Esophagus muscularis mucosa (tissue), 4 donors: ENCODE measurements at places on chromosomes 3 and 15. TPM values are rescaled to one million over a fixed set of nuclear protein-coding genes. Genes with fewer than 3 reads are reported as not detected.

- H3K4me1 ChIP-seq, result no peaks in the 10 kb centered on the region
- no peaks in the 10 kb centered on the region for H3K36me3 ChIP-seq
- H3K27me3 ChIP-seq, result no peaks in the 10 kb centered on the region
- H3K27ac ChIP-seq, result no peak overlapping the region
These were observed 12.7 kb upstream of the ACTC1 start for GRCh38 chr15:34808016-34808415.

Gene TNFSF10
- total RNA-seq, result 23.3 TPM

DNA sequence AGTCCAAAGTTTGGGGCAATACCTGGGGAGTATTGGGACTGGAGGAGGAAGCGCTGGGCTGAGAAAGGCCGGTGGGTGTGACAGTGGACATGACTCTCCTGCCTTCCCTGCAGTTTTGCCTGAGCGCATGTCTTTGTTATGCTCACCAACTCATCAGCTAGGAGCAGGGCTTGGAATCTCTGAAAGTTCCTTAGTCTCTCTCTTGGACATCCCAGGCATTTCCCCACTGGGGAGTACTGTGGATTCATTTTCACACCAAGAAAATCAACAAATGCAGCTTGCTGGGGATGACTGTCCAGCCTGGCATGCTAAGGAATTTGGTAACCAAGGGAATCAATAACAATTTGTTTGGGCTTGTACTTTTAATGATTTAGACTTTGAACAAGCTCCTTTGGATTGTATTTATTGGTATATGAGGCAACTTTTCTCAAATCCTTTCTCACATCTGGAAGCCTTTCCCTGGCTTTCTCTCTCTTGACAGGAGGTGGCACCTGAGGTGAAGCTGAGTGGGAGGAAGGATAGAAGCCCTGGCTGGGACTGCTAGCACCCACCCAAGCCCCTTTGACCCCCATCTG, 48.5 kb upstream of the CHST2 start:
- no peaks in the 10 kb centered on the region for H3K36me3 ChIP-seq
- DNase-seq, result no peak
- H3K4me1 ChIP-seq, result no peaks in the 10 kb centered on the region

Gene AP3B2
- 2.1 TPM for total RNA-seq

Gene DUOX1
- total RNA-seq, result 0.63 TPM

- peaks cover 45% of the 10 kb centered on the region for H3K4me1 ChIP-seq
- H3K36me3 ChIP-seq, result no peaks in the 10 kb centered on the region
- peak overlapping the region; percentile 96 for H3K27ac ChIP-seq
- peak overlapping the region; percentile 87 for H3K4me3 ChIP-seq
These were observed 783 bp downstream of the RNF168 start for GRCh38 chr3:196502775-196503195.
